ENCODE measurements at places on chromosomes 7 and 10.

DNA sequence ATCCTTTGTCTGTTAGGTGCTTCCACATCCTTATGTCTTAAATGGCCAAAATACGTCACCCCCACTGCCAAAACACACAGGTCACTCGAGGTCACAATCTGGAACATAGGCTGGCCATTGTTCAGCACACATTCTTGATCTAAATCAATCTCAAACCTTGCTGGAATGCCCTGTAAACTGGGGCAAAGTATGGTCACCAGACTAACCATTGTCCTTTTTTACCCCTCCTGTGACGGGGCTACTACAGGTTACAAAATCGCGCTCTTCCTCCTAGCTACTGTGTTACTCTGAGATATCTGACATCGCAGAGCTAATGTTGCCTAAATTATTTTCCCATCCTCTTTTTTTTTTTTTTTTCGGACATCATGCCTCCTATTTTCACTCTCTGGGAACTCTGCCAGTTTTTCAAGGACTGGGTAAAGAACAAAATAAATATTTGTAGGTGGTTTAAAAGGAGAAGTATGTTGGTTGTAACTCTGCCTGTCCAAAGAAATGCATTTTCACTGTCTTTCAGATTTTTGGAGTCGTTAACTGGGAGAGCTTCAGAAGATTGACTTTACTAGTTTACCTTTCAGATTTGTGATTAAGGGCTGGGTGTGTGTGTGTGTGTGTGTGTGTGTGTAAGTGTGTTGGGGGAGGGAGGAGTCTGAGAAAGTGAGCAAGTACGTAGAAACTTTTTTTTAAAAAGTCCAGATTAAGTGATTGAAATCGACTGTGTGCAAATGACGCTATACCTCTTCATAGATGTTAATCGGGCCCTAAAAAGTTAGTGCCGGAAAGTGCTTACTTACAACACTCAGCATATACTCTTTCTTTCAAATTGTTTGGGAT is 942 bp upstream of the KIAA1217 start:
- DNase-seq: no peak

DNA sequence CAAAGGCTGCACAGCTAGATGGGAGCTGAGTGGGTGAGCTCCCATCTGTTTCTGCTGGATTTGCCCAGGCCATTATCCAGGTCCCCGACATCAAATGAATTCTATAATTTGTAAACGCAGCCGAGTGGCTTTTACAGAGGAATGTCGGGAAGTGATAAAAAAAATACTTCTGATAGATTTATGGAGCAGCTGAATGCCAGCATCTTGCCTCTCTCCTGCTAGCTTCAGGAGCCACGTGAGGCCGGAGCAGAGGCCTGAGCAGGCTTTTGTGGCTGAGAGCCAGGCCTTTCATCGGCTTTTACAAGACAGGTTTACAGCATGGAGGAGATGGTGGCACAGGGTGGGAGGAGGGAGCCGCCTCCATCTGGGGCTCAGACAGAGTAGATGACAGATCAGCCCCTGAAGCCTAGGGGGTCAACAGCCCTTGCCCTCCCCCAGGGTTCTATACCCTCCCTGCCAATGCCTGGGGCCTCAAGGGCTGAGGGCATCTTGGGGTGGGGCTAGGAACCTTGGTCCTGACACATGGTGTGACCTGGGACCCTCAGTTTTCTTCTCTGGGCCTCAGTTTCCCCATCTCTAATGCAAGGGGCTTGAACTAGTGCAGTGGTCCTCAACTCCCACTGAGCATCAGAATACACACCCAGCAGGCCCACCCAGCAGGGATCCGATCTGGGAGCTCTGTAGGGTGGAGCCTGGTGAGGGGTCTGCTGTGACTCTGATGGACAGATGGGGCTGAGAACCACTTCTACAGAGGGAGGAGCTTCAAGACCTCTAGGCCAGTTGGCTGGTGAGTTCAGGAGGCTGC is 44.2 kb upstream of the PCBD1 start:
- no peak for DNase-seq

DNA sequence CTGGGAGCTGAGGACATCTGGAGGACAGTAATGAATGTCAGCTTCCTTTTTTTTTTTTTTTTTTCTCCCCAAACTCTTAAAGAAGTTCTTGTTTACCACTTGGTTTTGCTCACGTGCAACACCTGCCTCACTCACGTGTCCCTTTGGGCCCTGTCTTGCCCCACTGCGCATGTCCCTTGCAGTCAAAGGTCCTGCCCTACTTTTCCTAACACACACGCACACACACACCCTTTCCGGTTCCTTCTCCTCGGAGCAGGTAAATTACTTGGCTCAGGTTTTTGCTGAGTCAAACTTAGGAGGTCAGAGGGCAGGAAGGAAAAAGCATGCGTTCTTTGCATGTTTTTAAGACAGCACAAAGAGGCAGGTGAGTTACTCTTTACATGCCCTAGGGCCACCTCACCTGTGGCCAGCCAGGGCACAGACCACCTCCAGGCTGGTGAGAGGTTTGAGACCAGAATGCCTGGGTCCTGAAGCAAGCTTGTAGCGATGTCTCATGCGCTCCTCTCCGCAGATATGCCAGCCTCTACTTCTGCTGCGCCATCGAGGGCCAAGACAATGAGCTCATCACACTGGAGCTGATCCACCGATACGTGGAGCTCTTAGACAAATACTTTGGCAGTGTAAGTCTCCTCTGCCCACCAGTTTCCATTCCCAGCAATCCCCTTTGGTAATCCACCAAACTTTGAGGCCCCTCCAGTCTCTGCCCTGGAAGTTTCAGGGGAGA is 2.8 kb downstream of the AP1S1 start:
- no peak for DNase-seq

- no peak for DNase-seq
Observed at GRCh38 chr7:7742223-7742622, 23.8 kb upstream of the RPA3 start.

DNA sequence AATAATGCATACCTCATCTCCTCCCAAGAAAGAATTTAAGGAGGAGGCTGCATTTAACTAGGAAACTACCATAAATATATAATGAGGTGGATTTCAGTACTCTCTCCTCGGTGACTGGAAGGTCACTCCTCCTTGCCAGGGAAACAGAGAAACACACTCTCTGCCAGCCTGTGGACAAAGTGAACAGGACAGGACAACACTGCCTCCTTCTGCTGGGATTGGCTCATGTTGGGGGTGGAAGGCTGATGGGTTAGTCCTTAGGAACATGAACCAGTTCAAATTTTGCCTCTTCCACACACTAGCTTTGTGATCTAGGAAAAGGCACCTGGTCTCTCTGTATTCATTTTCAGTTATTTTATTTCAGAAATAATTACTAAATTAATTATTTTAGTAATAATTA is 50.6 kb upstream of the STEAP4 start:
- DNase-seq: no peak

- DNase-seq: no peak
Observed at GRCh38 chr10:74061104-74061503, 63.2 kb downstream of the VCL start.

- peak; percentile 36 for DNase-seq
Observed at GRCh38 chr7:39589323-39590111, 23.3 kb downstream of the YAE1 start.

GRCh38 chr10:128095027-128095752 is 31.0 kb downstream of the MKI67 start:
- DNase-seq: peak; percentile 16

DNA sequence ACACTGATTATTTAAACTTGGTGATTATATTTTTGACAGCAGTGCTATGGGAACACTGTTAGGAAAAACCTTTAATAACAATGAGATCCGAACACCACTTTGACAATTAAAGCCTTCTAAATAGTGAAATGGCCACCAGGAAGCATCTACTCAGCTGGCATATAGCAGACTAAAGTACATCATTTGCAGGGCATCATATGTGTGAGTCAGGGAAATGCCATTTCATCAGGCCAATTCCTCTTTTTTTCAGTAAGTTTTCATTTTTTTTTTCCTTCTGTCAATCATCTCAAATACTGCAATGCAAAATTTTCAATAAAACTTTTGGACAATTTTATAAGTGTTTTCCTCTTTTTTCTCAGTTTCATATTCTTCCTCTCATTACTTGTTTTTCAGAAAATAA is 521.4 kb upstream of the SEMA3D start:
- DNase-seq: no peak

DNA sequence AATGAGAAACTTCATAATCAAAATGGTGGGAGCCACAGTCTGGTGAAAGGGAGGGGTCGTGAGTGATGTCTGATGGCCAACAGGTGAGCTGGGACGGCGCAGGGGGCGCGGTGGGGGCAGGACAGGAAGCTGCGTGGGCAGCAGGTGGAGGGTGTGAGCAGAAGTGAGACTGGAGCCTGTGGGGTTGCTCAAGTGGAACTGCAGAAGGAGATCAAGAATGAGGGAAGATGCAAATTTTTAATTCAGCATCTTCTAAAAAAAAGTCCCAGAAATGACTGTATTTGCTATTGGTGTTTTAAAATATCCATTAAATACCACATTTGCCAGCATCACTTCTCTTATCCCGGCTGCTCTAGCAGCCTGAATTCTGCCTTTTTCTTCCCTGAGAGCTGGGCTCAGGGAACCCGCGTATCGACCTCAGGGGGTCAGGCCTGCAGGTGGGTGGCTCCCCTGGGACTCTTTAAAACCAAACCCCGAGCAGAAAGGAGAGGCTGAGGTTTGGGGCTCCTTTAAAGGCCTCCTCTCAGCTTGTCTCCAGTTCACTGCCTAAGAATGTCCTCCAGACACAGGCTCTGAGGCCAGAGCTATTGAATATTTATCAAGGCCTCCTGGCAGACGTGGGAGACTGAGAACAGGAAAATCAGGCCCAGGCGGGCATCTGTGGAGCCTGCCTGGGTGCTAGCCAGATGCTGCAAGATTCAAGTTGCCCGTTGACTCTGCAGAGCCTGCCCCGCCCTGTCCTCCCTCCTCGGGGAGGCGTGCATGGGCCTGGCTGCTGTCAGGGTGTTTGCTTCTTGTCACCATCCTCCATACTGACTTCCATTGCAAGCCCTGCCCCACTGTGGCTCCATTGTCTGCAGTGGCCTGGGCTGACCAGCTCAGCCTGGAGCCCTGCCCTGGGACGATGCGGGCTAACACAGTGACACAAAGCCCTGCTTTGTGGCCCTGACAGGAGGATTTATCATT is 53.9 kb downstream of the SYPL1 start:
- no peak for DNase-seq
